Nephron progenitor cell (in vitro differentiated cells): ENCODE measurements at places on chromosomes 2 and 18.

DNA sequence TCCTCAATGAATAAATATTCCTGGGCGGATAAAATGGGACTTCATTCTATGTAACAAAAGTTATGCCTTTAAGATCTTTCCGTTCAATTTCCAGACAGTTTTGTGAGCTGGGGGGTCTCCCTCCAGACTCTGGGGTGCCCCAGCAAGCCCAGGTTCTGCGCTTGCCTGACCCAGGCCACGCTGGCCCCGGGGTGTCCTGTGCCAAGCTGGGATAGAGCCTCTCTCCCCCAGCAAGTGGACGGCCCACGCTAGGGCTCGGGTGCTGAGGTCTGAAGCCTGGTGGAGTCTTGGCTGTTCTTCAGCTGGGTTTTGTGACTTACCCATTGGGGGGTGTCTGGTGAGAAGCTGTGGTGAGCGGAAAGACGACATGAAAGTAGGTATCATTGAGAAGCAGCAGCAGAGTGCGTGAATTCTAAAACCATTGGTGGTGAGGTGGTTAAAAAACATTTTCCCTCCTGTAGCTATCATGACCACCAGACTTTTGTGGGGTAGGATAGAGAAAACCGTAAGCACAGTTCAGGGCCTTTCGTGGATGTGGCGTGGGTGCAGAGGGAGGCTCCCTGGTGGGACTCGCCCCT is 346.8 kb downstream of the ANAPC1 start:
- no peak for DNase-seq

- no peak for DNase-seq
These were observed 995 bp upstream of the RTN4 start for GRCh38 chr2:55051026-55051866.

DNA sequence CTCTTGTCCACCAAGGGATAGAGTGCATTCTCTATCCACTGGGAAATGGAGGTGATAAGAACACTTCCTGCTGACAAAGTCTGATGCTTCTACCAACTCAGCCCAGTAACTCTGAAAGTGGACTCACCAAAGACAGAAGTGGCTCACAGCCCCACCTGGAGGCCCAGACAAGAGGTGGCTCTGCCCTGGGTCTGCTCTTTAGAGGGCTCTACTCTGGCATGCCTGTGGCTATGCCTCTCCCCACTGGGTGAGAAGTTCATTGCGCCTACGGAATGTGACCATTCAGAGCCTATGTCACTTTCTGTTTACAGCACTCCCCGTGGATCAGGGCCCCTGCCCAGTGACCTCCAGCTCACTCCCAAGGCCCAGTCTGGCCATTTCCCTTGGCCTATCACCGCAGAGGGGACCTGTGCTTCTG is 13.5 kb upstream of the XDH start:
- DNase-seq = no peak

- DNase-seq = no peak
These were observed 57.8 kb downstream of the DIPK1C start for GRCh38 chr18:74399091-74399887.

DNA sequence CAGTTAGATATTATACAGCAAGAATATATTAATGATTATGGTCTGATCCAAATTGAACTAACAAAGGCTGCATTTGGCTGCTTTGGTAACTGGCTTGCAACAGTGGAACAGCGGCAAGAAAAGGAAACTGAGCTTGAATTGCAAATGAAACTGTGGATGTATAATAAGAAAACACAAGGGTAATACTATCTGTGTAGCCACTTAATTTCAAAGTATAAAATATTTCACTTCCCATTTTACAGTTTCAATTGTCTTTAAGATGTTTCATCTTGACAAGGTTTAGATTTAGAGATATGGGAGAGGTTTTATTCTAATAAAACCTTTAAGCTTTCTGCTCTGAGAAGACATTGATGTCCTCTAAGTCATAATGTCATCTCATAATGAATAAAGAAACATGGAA is 23.8 kb downstream of the WDR75 start:
- no peak for DNase-seq

DNA sequence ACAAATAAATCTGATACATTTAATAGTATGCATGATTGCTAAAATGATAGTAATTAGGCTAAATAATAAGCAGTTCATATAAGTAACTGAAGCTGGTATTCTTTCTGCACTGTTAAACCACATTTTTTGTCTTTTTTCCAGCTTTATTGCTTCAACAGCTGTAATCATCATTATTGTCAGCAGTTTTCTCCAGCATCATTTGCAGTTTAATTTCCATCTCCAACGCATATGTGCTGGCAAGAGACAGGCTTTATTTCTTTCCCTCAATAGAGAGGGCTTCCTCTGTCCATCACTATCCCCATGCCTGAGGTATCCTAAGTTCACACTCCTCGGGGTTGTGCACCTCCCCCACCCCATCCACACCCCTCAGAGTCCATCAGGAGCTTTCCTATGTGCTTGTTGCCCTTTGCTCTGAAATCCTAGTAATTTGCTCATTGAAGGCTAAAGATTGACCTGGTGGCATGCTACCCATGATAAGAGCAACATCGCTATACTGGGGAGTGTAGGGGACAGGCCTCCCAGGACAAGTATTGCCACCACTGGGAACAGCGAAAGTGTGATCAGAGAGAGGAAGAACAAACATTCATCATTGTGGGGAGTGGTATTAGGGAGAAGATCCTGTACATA is 37.1 kb downstream of the B4GALT6 start:
- no peak for DNase-seq

DNA sequence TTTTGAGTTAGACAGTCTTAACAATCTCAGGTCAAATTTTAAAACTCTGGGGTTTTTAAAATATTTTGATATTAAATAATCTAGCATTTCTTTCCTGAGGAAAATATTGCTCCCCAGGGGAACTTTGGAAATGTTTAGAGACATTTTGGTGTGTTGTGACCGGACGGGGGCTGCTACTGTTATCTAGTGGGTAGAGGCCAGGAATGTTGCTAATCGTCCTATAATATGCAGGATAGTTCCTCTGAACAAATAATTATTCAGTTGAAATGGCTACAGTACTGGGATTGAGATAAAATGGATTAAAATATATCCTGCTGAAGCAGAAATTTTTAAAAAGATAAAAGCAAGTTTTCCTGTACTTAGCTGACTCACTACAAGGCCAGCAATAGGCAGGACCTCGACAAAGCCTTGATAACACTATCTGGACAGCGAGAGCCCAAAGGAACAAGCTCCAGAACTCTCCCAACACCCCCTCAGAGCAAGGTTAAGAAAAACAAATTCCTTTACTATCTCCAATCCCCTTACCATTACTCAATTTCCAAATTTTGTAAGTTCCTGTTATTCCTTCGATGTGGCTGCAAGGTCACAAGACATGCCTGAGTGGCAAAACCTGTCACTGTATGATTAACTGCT is 1407.4 kb downstream of the SUCLG1 start:
- DNase-seq = no peak

DNA sequence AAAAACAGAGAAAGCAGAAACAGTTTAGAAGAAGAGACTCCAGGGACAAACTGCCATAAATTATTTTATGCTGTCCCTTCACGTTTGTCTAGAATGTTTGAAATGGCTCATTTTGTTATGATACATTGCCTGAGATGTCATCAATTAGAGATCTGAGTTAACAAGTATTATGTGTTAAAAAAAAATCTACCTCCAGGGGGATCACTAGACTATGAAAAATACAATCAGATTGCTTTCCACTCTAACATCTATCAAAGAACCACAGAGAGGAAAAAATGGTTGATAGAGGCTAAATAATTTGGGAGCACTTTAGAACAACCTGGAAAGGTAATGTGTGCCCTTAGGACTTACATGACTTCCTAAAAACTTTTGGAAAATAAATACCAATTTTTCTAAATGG is 103.8 kb upstream of the CCDC150 start:
- DNase-seq = no peak

DNA sequence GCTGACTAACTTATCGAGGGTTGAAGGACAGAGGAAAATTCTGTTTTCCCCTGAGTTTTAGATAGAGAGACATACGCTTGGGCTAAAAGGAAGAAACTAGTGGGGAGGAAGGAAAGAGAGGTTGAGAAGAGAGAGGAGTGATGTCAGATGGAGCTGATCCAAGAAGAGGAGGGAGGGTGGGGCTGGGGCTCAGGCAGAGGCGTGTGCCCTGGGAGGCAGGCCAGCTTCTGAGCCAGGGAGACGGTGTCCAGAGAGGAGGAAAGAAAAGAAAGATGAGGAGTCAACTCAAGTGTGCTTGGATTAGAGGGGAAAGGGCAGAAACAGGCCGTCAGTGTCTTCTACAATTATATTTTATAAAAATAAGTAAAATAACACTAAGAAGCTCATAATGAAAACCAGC is 56.2 kb downstream of the EMILIN2 start:
- no peak for DNase-seq

DNA sequence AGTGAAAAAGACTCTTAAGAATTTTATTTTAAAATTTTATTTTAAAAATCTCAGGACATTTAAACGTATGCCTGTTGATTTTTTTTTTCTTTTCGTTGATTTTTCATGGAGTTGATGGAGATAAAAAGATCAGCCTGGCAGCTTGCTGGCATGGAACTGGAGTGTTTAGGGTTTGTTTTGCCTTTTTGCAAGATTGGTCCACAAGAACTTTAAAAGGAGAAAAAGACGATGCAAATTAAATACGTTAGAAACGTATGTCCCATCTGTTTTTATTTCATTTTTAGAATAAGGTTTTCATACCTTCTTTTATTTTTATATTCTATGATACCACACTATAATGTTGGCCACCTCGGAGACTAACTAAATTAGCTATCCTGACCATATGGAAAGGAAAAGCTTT is 254.9 kb downstream of the ARHGAP15 start:
- DNase-seq = no peak

DNA sequence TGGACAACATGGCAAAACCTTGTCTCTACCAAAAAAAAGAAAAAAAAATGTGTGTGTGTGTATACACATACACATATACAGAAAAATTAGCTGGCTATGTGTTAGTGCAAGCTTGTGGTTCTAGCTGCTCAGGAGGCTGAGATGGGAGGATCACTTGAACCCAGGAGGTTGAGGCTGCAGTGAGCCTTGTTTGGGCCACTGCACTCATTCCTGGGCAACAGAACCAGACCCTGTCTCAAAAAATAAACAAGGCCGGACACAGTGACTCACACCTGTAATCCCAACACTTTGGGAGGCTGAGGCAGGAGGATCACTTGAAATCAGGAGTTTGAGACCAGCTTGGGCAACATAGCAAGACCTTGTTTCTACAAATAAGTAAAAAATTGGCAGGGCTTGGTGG is 2.1 kb downstream of the COQ10B start:
- no peak for DNase-seq

- DNase-seq = no peak
These were observed 17.1 kb downstream of the B3GNT7 start for GRCh38 chr2:231412618-231412963.

DNA sequence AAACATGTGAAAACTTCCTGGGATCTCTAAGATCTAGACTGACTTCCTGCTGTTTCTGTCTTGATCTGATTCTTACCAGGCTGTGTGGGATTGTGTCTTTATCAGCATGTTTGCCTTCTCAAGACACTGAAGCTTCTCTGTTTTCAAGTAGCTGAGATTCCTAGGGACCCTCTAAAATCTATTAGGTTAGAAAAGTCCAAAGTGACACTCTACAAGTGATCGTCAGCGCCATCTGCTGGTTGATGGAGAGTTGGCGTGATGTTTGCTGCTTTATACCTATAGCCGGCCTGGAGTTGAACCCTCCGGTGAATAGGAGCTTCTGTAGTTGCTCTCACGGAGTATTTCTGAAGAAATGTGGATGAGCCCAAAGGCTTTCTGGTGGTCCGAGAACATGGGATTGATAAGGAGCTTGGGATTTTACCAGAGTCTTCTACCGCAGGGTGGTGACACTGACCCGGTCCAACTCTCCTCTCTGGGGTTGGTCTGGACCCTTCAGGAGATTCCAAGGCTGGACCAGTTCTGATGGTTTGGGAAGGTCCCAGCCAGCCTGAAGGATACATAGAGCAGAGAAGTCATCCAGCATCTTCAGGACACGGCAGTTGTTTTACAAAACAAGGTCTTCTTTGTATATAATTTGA is 96.0 kb upstream of the TTC39C start:
- DNase-seq = peak; percentile 87

GRCh38 chr2:1665761-1666505 is 78.4 kb downstream of the PXDN start:
- DNase-seq = no peak

DNA sequence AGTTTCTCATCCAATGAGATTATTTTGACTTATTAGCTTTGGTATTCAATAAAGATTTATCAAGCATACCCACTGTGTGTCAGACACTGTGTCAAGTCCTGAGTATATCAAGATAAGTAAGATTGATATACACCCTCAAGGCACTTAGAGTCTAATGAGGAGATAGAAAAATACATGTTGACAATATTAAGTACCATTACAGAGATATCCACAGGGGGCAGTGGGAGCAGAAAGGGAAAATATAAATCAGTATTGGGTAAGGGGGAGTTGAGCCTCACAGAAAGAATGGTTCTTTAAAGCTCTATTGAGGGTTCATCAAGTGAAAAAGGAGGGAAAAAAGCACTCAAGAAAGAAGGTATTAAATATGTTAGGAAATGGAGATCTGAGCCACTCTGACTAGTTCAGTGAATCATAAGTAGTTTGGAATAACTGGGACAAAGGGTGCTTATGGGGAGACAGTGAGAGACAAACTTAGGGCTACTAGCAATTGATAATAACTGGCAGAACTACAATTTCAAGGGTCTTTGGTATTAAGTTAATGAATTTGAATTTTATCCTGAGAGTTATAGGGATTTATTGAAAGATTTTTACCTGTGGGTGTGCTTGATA is 45.5 kb upstream of the SLC8A1 start:
- no peak for DNase-seq

GRCh38 chr2:241511091-241511741 is 2.8 kb upstream of the STK25 start:
- DNase-seq = no peak

DNA sequence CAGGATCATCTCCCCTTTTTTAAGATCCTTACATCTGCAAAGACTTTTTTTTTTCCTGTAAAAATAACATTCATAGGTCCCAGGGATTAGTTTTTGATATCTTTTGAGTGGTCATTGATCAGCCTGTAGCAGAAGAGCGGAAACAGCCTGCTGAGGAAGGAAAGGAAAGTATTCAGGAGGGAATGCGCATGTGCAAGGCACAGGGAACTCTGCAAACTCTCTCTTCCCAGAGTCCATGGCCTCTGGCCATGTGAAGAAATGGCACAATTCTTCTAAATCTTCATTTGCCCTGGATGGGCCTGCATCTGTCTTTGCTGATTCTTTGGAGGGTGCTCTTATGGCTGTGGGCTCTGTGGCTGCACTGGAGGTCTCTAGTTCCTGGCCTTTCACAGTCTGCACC is 60.1 kb upstream of the SKOR2 start:
- no peak for DNase-seq

DNA sequence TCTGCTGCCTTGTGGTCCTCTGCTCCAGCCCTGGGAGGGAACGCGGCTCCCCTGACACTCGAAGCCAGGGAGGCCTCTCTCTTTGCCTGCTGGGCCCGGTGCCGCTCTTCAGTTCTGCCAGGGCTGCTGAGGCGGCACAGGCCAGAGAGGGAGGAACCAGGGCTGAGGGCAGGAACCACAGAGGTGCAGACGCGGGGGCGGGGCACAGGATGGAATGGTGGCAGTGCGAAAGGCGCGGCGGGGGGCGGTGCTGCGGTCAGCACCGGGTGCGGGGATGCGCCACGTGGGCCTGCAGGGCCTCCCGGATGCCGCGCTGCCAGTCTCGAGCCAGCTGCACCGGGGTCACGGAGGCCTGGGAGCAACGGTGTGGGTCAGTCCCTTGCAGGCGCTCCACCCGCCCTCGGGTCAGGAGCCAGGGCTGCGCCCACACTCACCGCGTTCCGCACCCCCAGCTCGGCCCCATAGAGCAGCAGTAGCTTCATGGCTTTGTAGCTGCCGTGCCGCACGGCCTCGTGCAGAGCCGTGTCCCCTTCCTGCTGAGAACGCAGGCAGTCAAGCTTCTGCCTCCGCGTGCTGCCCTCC is 4.4 kb downstream of the ANKRD23 start:
- no peak for DNase-seq
